Cardiac septum (tissue), 1 donor: ENCODE measurements at places on chromosomes 4 and X. TPM values are rescaled to one million over a fixed set of nuclear protein-coding genes. Genes with fewer than 3 reads are reported as not detected.

DNA sequence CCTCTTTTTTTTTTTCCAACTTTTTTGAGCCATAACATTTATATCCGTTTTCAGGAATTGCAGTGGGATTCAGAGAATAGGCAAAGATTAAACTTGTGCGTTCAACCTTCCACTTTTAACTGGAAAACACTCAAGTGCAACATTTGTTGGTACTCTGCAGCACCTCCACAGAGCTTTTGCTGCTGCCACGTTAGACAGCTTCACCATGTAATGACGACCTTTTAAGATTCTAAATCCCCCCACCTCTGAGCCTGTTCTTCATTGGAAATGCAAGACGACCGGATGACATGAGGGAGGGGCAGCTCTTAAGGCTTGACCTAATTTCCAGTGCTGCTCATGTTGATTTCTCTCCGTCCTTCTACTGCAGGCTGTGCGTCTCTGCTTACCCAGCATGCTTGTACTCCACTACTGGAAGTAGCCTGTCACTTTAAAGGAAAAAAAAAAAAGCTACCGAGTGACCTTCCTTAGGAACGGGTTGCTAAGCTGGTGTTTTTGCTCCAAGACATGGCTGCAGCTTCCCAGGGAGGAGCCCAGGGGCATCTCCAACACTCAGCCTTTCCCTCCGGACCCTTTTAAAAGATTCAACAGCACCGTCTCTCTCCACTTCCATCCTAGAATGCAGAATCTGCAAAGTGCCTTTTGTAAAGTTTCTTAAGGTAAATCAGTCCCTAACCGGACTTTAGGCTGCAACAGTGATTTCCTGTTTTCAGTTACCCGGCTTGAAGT, at the start of gene CC2D2A:
Gene CC2D2A (plus strand): TSS at position 481 of the 726 bp plus-strand sequence. CDS start 6,051 bp downstream, outside the sequence.
- DNase-seq = no peak

GRCh38 chr4:6881908-6882307, 27.7 kb upstream of the TBC1D14 start:
- no peak for DNase-seq

The GC gene
- total RNA-seq = not detected

GRCh38 chrX:49137492-49137891, 14.0 kb upstream of the GPKOW start:
- no peak for DNase-seq

- DNase-seq = no peak
These were observed 159.3 kb downstream of the PALLD start for GRCh38 chr4:168656055-168656660.

DNA sequence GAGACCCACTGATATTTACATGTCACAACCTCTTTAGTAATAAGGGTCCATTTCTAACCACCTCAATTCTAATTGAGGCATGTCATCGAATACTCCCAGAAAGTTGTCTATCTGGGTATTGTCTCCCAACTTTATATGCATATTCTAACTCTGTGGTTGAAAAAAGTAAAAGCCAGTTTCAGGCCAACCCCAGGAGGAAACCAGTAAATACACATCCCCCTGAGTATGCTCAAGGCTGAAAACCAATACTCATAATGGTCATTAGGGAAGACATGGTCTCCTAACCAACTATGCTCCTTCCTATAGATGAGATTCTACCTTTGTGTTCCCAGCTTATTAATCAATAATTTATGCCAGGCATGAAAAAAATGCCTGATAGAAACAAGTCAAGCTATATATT, 96.6 kb downstream of the SH3KBP1 start:
- DNase-seq = no peak

The MAOB gene
- 111 TPM for total RNA-seq

The TRPC3 gene
- total RNA-seq = 0.65 TPM

The KCTD8 gene
- total RNA-seq = 0.67 TPM

The FAM114A1 gene
- total RNA-seq = 26.1 TPM

GRCh38 chr4:74543231-74543781, 98.4 kb downstream of the AREG start:
- no peak for DNase-seq

The S100P gene
- total RNA-seq = 2.8 TPM

DNA sequence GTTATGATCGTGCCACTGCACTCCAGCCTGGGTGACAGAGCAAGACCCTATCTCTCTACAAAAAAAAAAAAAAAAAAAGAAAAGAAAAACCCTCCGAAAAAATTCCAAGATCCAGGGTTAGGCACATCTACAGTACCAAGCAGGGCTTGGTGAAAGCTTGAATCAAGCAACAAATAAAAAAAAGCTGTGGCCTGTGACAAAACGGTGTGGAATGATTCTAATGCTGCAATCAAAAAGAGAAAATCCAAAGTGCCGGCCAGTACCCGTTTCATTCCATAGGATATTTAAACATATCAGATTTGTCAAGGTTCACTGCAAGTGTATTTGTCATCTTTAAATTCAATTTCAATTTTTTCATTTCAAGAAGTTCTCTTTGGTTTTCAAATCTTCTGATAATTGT, 20.5 kb downstream of the RWDD4 start:
- no peak for DNase-seq

The TEX13D gene
- not detected for total RNA-seq

The NEUROG2 gene
- total RNA-seq = not detected

The NDP gene
- 0.86 TPM for total RNA-seq

The ADH6 gene
- total RNA-seq = not detected

DNA sequence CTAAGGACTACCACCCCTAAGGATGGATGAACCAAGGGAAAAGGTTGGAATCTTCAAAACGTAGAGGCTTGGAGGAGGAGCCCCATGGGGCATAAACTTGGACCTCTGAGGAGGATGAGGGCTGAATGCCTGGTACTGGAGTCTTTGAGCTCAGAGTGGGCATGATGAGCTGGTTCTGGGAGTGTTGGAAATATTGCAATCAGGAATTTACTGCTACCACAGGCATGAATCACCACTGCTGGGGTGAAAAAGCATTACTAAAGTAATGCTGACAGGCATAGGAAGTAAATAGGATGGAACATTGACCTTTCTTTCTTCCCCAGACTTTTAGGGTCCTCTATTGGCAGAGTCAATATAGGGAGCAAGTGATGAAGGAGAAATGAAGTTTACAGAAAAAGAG, 105.8 kb upstream of the RPS6KA3 start:
- DNase-seq = no peak

The RASL11B gene
- 23.8 TPM for total RNA-seq

GRCh38 chrX:47174376-47174775, 19.3 kb upstream of the UBA1 start:
- DNase-seq = peak; percentile 61

The C4orf36 gene
- total RNA-seq = 0.78 TPM

- DNase-seq = no peak
These were observed 39.0 kb downstream of the CCDC158 start for GRCh38 chr4:76381986-76382385.

DNA sequence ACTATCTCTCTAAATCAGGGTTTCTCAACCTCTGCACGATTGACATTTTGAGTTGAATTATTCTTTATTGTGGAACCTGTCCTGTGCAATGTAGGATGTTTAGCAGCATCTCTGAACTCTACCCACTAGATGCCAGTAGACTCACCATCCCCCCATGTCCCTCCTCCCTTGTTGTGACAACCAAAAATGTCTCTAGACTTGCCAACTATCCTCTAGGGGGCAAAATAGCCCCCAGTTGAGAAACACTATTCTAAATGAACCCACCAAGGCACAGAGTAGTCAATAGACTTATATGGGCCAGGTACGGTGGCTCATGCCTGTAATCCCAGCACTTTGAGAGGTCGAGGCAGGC, 49.1 kb upstream of the GAB1 start:
- DNase-seq = no peak
